Activated effector memory CD4-positive, alpha-beta T cell treated with Interleukin-2 at 50 U/mL for 16 hours (primary cell): ENCODE measurements at places on chromosomes 11 and 22.

GRCh38 chr11:8220261-8221045 lies 43.2 kb downstream of the LMO1 start:
- no peak for DNase-seq

- no peak for DNase-seq
Observed at GRCh38 chr22:27100789-27101188, 443.4 kb downstream of the MIAT start.

DNA sequence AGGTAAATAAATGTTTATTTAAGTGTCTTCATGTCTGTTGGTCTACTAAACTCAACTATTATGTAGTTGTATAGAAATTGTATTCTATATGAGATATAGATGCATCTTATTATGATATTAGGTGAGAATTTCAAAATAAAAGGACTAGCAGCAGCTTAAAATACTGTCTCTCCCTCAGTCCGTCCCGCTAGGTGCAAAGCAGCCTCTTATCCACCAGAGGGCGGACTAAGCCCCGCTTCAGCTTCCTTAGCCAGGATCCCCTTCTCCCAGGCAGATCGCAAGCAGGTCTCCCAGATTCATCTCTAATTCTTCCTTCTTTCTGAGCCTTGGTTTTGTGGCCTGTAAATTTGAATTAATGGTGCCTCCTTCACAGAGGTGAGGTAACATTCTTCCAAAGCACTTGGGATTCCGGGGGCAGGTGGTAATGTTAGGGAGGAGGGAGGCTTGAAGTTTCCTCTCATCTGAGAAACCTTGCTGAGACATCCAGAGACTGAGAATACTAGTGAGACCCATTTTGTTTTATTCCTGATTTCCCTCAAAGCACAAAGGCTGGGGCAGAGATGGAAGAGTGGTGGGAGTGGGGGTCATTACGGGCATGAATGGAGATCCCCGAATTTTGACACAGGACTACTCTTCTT lies 13.5 kb upstream of the INSC start:
- no peak for DNase-seq

GRCh38 chr22:39959640-39960447 lies at the start of gene TMA7B:
TSS of gene TMA7B (plus strand) at chr22:39960397. CDS start at chr22:39964375, 3,978 bp downstream.
- DNase-seq: no peak

- DNase-seq: no peak
Observed at GRCh38 chr22:26281941-26282340, 112.7 kb downstream of the SEZ6L start.

DNA sequence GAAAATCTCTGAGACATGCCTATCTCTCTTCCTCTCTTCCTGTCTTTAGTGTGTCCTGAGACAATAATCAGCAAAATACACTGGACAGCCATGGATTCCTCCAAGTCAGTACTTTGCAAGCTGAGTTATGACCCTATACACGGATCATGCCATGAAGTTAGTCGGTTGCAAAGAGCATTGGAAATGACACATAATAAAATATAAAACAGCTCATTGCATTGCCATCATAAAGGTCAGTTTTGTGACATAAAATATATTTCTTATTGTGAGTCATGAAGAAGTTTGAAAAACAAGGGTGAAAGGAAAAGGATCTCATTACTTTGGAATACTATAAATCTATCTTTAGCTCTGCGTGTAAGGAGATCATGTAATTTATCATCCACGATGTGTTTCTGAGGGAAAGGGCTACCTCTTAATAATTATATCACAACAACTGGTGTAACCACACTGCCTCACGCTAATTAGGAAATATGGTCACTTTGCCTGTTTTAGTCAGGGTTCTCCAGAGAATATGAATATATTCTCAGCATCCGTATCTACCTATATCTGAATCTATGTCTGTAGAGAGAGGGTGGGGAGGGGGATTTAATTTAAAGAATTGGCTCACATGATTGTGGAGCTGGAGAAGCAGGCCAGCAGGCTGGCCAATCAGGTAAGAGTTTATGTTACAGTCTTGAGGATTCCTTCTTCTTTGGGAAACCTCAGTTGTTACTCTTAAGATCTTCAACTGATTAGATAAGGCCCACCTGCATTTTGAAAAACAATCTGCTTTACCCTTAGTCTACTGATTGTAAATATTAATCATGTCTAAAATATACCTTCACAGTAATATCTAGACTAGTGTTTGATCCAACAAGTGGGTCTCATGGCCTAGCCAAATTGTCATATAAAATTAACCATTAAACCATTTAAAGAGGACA lies 198.8 kb downstream of the FAT3 start:
- DNase-seq: no peak

- no peak for DNase-seq
Observed at GRCh38 chr22:22816766-22817410, 70.7 kb upstream of the IGLL5 start.

- no peak for DNase-seq
Observed at GRCh38 chr22:44640618-44641155, 61.3 kb upstream of the PRR5 start.

DNA sequence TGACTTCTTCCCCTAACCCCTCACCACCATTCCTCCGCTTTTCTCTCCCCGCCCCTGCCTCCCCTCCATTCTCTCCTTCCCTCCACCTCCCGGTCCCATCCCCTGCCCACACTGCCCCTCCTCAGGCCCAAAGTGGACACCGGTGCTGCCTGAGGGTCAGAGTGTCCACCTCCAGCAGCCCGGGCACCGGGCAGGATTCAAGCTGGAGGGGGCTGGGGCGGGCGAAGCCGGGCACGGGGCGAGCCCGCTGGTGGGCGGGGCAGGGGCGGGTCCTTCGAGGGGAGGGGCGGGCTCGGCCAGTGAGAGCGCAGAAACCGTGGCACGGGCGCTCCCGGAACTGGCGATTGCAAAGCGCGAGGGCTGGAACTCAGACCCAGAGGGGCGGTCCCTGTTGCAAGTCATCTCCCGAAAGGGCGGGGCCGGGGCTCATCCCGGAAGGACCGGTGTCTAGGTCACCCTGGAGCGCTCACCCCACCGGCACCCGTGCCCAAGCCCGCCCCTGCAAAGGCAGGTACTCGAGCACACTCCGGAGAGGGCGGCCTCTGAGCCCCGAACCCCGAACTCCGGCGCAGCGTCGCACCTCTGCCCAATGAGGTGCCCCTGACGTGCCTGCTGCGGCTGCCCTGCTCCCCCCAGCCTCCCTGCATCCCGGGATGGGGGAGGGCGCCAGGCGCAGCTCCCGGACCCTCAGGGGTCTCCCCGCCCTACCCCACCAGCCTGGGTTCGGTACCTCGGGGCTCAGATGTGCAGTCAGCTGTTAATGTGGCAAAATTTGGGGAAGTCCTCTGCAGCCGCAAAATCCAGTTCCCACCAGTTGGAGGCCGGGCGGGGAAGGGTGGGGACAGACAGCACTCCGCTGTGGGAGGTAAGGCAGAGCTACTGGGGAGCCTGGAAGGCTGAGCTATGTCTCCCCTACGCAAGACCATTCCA lies 16.5 kb upstream of the CDKN1C start:
- DNase-seq: peak; percentile 87

- DNase-seq: no peak
Observed at GRCh38 chr11:47786373-47786772, 19.2 kb upstream of the FNBP4 start.

DNA sequence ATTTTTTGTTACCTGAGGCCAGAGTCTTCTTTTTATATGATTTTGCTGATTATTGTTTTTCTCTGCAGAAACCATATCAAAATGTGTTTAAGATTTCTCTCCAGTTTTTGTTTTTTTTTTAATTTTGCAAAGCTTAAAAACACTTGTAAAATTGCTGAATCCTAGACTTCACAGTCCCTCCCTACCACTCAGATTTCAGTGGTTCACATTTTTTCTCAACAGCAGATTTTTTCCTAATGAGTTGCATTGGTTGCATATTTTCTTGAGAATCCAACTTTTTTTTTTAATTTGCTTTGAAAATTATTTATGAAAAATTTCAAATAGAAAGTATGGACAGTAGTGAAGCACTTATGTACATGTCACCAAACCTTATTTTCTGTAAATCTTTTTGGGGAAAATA lies 5.8 kb downstream of the ARL14EP start:
- DNase-seq: no peak

DNA sequence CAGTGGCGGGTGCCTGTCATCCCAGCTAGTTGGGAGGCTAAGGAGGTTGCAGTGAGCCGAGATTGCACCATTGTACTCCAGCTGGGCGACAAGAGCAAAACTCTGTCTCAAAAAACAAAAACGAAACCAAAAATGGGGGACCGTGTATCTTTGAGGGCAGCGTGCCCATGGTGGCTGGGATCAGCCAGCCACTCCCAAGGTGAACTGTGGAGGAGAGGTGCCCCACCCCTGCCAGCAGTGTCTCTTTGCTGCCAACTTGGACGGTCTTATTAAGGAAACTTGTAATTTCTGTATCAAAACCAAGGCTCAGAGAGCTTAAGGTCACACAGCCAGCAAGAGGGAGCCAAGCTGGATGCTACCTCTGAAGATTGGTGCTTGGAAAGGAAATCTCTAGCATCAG lies 147.7 kb downstream of the CACNA1I start:
- DNase-seq: no peak

- no peak for DNase-seq
Observed at GRCh38 chr22:49855251-49855911, 1.7 kb downstream of the ZBED4 start.

GRCh38 chr22:39384750-39385480 lies 14.7 kb upstream of the TAB1 start:
- no peak for DNase-seq

- no peak for DNase-seq
Observed at GRCh38 chr11:1307998-1308742, 1.3 kb downstream of the TOLLIP start.

DNA sequence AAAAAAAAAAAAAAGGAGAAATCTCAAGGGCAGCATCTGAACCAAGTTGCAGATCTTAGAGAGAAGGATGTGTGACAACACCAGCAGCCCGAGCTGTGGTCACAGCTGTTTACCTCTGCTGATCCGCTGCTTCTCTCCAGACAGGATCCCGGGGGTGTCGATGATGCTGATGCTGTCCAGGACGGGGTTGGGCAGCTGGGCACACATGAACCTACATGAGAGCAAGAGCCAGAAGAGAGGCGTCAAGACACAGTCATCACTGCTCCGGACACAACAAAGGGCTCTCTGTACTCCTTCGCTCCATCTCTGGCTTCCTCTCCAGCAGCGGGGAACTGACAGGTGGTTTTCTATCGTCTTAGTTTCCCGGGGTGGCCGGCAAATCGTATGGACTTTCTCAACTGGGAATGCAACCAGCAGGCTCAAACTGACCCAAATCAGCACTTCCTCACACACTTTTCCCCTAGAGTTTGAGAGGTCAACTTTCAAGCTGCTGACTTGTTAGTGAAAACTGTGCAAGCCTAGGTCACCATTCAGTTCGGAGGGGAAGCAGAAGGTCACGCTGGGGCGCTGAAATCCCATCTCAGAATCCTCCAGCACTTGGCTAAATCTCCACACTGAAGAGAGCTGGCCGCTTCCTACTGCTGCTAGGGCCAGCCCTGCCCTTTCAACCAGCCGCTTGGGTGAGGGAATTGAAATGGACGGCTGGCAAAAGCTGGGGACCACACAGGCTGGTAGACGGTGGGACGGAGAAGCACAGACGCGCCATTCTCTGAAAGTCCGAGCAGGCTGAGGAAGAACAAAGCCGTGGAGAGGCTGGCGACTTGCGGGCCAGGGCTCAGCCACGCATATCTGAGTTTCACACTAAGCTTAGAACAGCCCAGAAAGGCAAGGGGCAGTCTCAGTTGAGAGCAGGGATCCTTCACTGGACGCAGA lies 3.8 kb downstream of the EHD1 start:
- DNase-seq: no peak

DNA sequence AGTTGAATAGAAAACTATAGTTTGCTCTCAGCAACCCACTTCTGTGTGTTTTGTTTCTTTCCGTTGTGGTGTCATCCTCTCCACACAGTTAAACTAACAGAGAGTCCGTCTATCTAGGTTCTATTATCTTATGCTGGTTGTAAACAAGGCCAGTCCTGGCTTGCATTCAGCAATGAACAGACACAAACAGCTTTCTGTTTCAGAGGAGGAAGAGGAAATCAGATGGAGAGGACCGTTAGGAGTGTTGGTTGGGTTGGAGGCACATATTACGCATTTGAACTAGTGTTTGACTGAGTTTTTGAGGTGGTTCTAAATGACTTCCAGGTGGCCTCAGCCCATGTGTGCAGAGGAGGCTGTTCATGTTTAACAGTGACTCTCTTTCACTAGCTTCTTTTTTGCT lies 129.5 kb upstream of the SORL1-AS1 start:
- DNase-seq: no peak

GRCh38 chr11:14308114-14308896 lies 50.7 kb downstream of the RRAS2 start:
- DNase-seq: no peak

DNA sequence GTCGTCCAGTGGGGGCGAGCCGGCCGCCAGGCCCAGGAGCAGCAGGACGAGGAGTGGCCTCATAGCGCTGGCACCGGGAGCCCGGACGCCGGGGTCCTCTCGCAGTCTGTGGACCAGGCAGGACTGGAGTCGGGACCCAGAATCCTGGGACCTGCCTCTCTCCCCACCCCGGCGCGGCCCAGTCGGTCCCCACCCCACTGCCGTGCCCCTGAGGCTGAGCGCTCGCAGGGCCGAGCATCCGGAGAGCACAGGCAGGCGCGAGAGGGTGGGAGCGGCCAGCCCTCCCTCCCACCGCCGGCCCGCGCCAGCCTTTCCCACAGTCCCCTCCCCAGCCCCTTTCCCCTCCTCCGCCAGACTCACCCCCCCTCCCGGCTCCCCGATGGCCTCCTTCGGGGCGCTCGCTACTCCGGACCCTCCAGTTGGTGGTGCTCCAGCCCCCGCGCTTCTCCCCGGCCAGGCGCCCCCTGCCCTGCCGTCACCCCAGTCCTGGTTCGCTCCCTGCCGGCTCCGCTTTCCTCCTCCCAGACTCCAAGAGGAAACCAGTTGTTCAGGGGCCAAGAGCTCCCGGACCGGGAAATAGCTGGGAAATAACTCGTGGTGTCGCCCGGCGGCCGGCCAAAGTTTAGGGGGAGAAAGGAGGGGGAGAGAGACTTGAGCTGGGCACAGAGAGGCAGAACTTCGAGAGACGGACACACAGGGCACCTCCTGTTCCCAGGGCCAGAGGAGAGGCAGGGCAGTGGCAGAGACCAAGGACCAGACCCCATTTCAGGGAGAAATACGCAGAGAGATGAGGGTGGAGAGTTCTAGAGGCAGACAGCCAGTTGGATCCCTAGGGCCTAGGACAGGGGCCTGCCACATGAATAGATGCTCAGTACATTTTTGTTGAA lies at the start of gene C1QTNF5:
Gene C1QTNF5 (minus strand): TSS at position 549 of the 887 bp plus-strand sequence. CDS start 486 bp downstream, at position 63.
- no peak for DNase-seq

- no peak for DNase-seq
Observed at GRCh38 chr22:28435982-28436381, 243.7 kb downstream of the TTC28 start.

GRCh38 chr11:109165035-109165434 lies 257.0 kb upstream of the C11orf87 start:
- no peak for DNase-seq

GRCh38 chr22:29146091-29146560 lies 59.6 kb upstream of the EMID1 start:
- no peak for DNase-seq

DNA sequence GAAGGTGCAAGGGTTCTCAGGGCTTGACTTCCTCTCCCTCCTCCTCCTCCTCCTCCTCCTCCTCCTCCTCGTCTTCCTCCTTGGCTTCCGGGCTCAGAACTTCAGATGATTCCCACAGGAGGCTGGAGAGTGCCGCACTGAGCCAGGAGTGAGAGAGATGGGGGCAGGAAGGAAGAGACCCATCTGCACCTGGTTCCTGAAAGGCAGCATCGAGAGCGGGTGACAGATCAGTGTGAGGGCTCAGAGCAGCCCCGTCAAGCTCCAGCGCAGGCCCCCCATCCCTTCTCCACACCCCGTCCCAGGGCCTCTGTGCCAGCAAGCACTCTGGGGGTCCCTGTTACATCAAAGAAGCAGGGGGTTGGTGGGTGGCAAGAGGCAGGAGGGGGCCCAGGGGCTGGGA lies 51.5 kb downstream of the ELFN2 start:
- no peak for DNase-seq
